ENCODE measurements at places on chromosomes 5 and 9.

- DNase-seq, result no peak
- peaks cover 2% of the 10 kb centered on the region for H3K27me3 ChIP-seq
- H3K36me3 ChIP-seq, result no peaks in the 10 kb centered on the region
- no peak overlapping the region for H3K27ac ChIP-seq
These were observed 52.1 kb upstream of the FSTL4 start for GRCh38 chr5:133664422-133664821.

DNA sequence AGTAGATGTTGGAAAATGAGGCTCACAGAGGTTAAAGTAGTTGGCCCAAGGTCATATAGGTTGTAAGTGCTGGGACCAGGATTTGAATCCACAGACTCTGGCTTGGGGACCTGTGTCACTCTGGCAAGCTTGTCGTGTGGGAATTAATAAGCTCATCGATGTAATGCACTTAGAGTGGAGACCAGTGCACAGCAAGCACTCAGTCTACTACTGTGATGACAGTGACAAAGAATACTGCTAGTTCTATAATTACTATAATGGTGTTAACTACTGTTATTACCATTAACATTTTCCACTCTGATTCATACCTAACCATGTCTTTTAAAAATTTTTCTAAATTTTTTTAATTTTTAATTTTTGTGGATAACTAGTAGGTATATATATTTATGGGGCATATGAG, 12.8 kb downstream of the PAM start:
- no peak overlapping the region for H3K4me3 ChIP-seq
- H3K27me3 ChIP-seq, result no peaks in the 10 kb centered on the region
- no peak for DNase-seq
- no peak overlapping the region for H3K27ac ChIP-seq
- H3K4me1 ChIP-seq, result peaks cover 6% of the 10 kb centered on the region

DNA sequence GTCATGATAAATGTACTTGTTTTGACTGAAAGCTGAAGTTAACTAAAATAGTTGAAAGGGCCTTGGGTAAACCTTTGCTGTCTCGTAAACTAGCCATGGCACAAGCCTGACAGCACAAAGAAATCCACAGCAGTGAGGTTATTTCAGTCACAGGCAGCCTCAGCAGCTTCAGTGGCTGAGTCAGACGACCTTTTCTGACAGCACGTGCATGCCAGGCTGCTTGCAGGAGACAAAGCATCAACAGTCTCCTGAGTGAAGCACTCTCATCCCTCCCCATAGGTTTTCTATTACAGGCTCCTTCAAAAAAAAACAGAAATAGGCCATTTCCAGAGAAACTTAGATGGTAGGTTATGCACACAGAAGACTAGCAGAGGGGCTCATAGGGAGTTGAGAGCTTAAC, 34.6 kb downstream of the OXCT1 start:
- no peaks in the 10 kb centered on the region for H3K27me3 ChIP-seq
- no peak overlapping the region for H3K27ac ChIP-seq
- H3K4me1 ChIP-seq, result no peaks in the 10 kb centered on the region
- H3K36me3 ChIP-seq, result peaks cover 24% of the 10 kb centered on the region

DNA sequence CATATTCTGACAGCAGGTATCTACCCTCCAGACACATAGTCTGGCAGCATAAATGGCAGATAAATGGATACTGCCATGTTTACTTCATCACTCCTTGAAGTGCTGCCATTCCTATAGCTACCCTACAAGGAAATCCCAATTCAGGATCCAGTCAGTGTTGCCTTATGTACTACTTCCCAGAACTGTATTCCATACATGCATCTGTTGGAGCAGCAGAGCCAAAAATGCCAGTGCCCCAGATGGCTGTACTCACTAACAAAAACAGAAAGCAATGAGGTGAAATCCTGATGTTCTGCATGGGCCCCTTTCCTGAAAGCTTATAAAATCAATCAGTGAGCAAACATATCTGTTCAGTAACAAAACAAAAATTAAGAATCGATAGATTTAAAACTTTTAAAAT, 490.0 kb upstream of the COX7C start:
- no peak overlapping the region for H3K4me3 ChIP-seq
- no peaks in the 10 kb centered on the region for H3K27me3 ChIP-seq
- no peaks in the 10 kb centered on the region for H3K36me3 ChIP-seq
- no peak overlapping the region for H3K27ac ChIP-seq

DNA sequence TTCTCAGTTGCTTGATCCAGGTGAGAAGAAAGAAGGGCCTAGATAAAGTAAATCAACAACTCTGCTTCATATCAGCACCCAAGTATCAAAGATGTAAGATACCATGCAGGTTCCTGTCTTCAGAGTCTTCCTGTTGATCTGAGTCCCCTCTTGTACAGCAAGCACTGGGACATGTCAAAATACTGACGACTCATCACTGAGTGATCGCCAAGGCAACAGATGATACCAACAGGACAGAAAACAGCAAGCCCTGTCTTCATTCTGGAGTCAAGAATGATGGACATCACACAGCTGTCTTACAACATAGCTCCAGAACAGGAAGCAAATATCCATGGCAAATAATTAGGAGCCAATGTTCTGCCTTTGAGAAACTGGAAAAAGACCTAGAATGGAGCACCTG, 83.7 kb downstream of the TARS1 start:
- no peak overlapping the region for H3K4me3 ChIP-seq
- peak; percentile 5 for DNase-seq
- no peaks in the 10 kb centered on the region for H3K36me3 ChIP-seq

- peaks cover 7% of the 10 kb centered on the region for H3K36me3 ChIP-seq
- DNase-seq, result no peak
- no peak overlapping the region for H3K27ac ChIP-seq
- H3K4me1 ChIP-seq, result peaks cover 8% of the 10 kb centered on the region
- no peak overlapping the region for H3K4me3 ChIP-seq
- no peaks in the 10 kb centered on the region for H3K27me3 ChIP-seq
These were observed 123.4 kb downstream of the CD180 start for GRCh38 chr5:67073045-67073680.

GRCh38 chr5:10301842-10302610, 5.7 kb downstream of the CMBL start:
- no peak overlapping the region for H3K4me3 ChIP-seq
- no peaks in the 10 kb centered on the region for H3K4me1 ChIP-seq
- H3K27ac ChIP-seq, result peak overlapping the region; percentile 49

GRCh38 chr9:130243015-130243881, 22.3 kb upstream of the HMCN2 start:
- no peak overlapping the region for H3K4me3 ChIP-seq
- peak; percentile 44 for DNase-seq
- H3K27me3 ChIP-seq, result no peaks in the 10 kb centered on the region
- peaks cover 12% of the 10 kb centered on the region for H3K4me1 ChIP-seq
- H3K27ac ChIP-seq, result no peak overlapping the region

GRCh38 chr5:142597546-142598337, 88.1 kb downstream of the FGF1 start:
- H3K36me3 ChIP-seq, result no peaks in the 10 kb centered on the region
- no peaks in the 10 kb centered on the region for H3K4me1 ChIP-seq
- no peak overlapping the region for H3K27ac ChIP-seq
- peak; percentile 82 for DNase-seq

DNA sequence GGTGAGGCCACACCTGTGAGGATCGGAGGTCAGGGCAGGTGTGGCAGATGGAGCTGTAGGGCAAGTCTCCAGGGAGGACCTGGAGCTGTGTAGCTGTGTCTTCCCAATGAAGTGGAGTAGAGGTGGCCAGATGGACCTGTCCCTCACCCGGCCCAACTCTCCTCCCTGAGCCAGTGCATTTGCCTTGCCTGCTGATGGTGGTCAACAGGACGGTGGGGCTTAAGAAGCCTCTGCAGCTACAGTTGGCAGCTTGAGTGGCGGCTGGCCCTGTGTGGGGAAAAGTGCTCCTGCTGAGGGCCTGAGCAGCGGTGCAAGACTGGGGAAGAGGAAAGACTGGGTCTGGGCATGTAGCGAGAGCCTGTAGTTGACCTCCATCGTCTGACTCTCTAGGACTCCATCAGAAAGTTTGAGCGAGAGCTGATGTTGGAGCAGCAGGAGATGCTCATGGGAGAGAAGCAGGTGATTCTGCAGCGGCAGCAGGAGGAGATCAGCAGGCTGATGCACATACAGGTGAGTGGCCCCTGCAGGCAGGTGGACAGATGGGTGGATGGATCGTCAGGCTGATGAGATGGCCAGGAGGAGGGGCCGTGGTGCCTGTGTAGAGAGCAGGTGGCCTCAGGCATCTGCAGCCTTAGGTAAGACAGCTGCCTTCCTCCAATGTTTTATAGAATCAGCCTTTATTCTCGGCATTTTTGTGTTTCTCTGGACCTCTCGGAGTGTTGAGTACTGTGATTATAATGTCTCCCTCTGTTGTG, 24.9 kb downstream of the PITX1 start:
- H3K27me3 ChIP-seq, result no peaks in the 10 kb centered on the region
- H3K4me1 ChIP-seq, result no peaks in the 10 kb centered on the region
- H3K36me3 ChIP-seq, result no peaks in the 10 kb centered on the region
- DNase-seq, result no peak

- no peaks in the 10 kb centered on the region for H3K36me3 ChIP-seq
- no peaks in the 10 kb centered on the region for H3K27me3 ChIP-seq
- DNase-seq, result no peak
- H3K27ac ChIP-seq, result no peak overlapping the region
- H3K4me3 ChIP-seq, result no peak overlapping the region
These were observed 42.0 kb downstream of the PDCD1LG2 start for GRCh38 chr9:5552301-5552700.

- no peaks in the 10 kb centered on the region for H3K36me3 ChIP-seq
- DNase-seq, result no peak
- H3K4me1 ChIP-seq, result no peaks in the 10 kb centered on the region
- H3K27ac ChIP-seq, result no peak overlapping the region
These were observed 75.0 kb upstream of the FCN1 start for GRCh38 chr9:134992755-134993124.

- no peak overlapping the region for H3K27ac ChIP-seq
- no peak for DNase-seq
- no peak overlapping the region for H3K4me3 ChIP-seq
- no peaks in the 10 kb centered on the region for H3K27me3 ChIP-seq
- H3K4me1 ChIP-seq, result no peaks in the 10 kb centered on the region
These were observed 528.1 kb upstream of the ST8SIA4 start for GRCh38 chr5:101431201-101431600.

DNA sequence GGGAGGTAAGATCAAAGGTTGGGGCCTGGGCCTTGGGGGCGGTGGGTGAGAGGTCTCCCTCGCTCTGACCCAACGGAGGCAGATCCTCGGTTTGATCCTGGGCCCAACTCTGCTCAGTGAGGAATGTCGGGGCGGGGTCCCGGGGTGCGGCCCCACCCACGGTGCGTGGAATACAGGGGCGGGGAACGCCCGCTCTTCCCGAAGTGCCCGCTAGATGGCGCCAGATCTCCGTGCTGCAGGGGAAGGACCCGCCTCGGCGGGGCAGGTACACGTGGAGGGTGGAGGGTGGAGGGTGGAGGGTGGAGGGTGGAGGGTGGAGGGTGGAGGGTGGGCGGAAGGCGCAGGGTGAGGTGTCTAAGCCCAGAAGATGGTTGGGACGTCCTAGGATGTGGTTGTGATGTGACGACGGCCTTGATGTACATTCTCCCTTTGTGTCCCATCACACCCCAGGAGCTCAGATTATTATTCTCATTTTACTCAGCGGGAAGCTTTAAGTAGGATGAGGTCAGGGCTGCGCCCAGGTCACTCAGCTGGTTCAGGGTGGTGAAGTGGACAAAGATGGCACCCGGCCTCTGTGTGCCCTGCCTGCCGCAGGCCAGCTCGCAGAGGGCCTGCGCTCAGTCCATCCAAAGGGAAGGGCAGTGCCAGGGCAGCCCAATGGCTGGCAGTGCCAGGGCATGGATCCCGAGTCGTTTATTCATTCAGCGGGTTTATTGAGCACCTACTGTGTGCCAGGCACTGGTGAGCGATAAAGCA, 9.4 kb upstream of the RPS14 start:
- peaks cover 57% of the 10 kb centered on the region for H3K4me1 ChIP-seq
- no peak overlapping the region for H3K27ac ChIP-seq
- DNase-seq, result peak; percentile 79
- H3K27me3 ChIP-seq, result no peaks in the 10 kb centered on the region

GRCh38 chr5:137316346-137316736, 182.8 kb downstream of the SPOCK1 start:
- H3K27ac ChIP-seq, result no peak overlapping the region
- H3K4me3 ChIP-seq, result no peak overlapping the region
- H3K27me3 ChIP-seq, result peaks cover 3% of the 10 kb centered on the region
- DNase-seq, result no peak
- H3K36me3 ChIP-seq, result no peaks in the 10 kb centered on the region

DNA sequence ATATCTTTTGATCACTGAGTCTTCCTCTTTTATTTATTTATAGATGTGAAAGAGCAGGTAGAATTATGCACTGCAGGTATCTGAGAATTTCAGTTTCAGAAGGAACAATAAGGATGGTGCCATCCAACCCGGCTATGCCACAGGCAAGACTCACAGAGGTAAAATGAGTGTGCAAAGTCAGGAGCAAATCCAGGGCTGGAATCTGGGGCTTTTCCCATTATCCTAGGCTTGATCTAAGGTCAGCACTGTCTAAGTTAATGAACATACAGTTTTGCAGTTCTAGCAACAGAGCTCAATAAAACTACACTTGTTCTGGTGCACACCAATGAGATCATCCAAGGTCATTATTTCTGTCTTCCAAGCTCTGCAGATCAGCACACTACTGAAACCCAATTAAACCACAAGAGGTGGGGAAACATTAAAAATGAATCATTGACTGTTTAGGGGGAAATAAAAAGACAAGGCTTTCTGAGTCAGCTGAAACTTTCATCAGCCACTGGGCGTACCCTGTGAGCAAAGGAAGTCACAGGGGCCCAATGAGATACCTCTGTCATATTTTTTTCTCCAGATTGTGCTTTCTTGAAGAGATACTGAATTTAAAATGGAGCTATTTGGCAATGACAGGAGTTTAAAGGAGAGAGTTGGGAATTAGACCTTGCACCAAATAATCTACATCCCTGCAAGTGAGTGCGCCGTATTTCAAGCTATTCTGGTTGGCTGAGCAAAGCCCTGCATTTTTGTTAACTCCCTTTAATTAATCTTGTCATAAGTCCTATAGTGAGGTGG, 662.2 kb upstream of the ZNF608 start:
- no peaks in the 10 kb centered on the region for H3K27me3 ChIP-seq
- no peak overlapping the region for H3K27ac ChIP-seq
- peaks cover 21% of the 10 kb centered on the region for H3K4me1 ChIP-seq
- no peak overlapping the region for H3K4me3 ChIP-seq
- H3K36me3 ChIP-seq, result no peaks in the 10 kb centered on the region

GRCh38 chr9:136975644-136976043, 1.7 kb upstream of the PTGDS start:
- H3K4me3 ChIP-seq, result no peak overlapping the region
- peaks cover 4% of the 10 kb centered on the region for H3K27me3 ChIP-seq
- peak; percentile 93 for DNase-seq
- H3K4me1 ChIP-seq, result peaks cover 41% of the 10 kb centered on the region
- H3K27ac ChIP-seq, result no peak overlapping the region

GRCh38 chr9:129068990-129069861, 11.7 kb upstream of the DOLPP1 start:
- peak overlapping the region; percentile 82 for H3K27ac ChIP-seq
- peaks cover 2% of the 10 kb centered on the region for H3K4me1 ChIP-seq
- peak overlapping the region; percentile 22 for H3K4me3 ChIP-seq
- H3K36me3 ChIP-seq, result peaks cover 28% of the 10 kb centered on the region
- DNase-seq, result peak; percentile 96
- H3K27me3 ChIP-seq, result no peaks in the 10 kb centered on the region

- no peak overlapping the region for H3K27ac ChIP-seq
- no peaks in the 10 kb centered on the region for H3K27me3 ChIP-seq
- peaks cover 18% of the 10 kb centered on the region for H3K36me3 ChIP-seq
- DNase-seq, result no peak
These were observed 57.9 kb downstream of the CSNK1A1 start for GRCh38 chr5:149493316-149493715.
